Activated CD8-positive, alpha-beta memory T cell treated with anti-CD3 and anti-CD28 coated beads for 1 hour (primary cell): ENCODE measurements at places on chromosomes 1 and 21.

DNA sequence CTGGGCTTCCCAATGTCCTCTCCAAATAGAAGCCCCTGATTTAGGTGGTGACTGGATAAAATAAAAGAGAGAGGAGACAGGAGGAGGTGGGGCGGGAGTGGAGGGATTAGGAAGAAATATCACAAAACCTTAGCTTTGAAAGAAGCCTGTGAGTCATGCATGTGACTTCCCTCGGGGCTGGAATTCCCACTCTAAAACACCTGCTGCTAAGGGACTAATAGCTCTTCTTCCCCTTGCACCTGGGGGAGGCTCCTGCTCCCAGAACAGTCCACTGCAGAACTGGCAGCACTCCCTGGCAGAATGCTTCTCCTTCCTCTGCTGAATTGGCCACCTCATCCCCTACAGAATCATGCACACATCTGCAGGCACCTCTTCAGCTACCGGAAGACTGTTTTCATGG lies 207.2 kb downstream of the ATG4C start:
- DNase-seq: no peak

- no peak for DNase-seq
Observed at GRCh38 chr1:224065455-224065854, 48.5 kb upstream of the FBXO28 start.

GRCh38 chr1:45263132-45263531 lies 56.7 kb upstream of the ZSWIM5 start:
- no peak for DNase-seq

GRCh38 chr1:229874609-229875008 lies 192.4 kb upstream of the GALNT2 start:
- DNase-seq: no peak

DNA sequence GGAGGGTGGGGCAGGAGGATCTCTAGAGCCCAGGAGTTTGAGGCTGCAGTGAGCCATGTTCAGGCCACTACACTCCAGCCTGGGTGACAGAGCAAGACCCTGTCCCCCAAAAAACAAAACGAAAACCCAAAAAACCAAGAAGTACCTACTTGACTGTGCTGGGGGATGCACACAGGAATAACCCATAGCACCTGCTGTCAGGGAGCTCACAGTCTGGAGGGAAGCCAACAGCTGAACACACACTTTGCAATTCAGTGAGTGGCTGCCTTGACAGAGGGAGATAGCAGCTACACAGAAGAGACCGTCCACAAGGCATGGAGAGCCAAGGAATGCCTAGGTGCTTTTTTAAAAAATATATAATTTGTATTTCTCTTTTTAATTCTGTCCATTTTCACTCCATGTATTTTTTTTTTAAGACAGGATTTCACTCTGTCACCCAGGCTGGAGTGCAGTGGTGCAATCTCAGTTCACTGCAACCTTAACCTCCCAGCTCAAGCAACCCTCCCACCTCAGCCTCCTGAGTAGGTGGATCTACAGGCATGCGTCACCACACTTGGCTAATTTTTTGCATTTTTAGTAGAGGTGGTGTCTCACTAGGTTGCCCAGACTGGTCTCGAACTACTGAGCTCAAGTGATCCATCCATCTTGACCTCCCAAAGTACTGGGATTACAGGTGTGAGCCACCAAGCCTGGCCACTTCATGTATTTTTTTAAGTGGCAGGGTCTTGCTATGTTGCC lies 68.7 kb downstream of the NID1 start:
- no peak for DNase-seq

DNA sequence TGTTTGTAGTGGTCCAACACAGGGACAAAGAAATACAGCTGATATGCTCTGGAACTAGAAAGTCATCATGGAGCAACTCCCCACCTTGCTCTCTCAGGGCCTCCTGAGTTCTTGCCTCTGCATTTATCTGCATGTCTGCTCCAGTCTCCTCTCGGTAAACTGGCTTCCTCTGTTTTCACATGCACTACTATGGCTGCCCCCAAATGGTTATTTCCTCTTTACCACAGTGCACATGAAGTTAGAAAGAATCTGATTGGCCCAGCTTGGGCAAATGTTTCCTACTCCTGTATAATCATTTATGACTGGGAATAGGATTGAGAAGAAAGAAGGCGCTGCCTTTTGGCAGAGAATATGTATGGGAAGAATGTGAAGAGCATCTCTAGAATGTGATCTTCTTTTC lies 16.5 kb upstream of the PSMB2 start:
- no peak for DNase-seq
